ENCODE measurements at places on chromosomes 12 and 14.
A peak's percentile ranks its signal among the peaks of the same experiment; 100 is the strongest.

GRCh38 chr14:76314521-76315034, 61.4 kb upstream of the ESRRB start:
- DNase-seq, result no peak

DNA sequence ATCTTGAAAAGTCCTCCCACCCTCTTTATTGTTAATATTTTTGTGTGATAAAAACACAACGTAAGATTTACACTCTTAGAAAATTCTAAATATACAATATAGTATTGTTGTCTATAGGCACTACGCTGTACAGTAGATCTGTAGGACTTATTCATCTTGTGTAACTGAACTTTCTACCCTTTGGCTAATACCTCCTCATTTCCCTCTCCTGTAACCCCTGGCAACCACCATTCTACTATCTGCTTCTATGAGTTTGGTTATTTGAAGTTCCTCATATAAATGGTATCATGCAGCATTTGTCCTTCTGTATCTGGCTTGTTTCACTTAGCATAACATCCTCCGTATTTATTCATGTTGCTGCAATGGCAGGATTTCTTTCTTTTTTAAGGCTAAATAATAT, 5.2 kb upstream of the CLEC9A start:
- DNase-seq, result no peak

DNA sequence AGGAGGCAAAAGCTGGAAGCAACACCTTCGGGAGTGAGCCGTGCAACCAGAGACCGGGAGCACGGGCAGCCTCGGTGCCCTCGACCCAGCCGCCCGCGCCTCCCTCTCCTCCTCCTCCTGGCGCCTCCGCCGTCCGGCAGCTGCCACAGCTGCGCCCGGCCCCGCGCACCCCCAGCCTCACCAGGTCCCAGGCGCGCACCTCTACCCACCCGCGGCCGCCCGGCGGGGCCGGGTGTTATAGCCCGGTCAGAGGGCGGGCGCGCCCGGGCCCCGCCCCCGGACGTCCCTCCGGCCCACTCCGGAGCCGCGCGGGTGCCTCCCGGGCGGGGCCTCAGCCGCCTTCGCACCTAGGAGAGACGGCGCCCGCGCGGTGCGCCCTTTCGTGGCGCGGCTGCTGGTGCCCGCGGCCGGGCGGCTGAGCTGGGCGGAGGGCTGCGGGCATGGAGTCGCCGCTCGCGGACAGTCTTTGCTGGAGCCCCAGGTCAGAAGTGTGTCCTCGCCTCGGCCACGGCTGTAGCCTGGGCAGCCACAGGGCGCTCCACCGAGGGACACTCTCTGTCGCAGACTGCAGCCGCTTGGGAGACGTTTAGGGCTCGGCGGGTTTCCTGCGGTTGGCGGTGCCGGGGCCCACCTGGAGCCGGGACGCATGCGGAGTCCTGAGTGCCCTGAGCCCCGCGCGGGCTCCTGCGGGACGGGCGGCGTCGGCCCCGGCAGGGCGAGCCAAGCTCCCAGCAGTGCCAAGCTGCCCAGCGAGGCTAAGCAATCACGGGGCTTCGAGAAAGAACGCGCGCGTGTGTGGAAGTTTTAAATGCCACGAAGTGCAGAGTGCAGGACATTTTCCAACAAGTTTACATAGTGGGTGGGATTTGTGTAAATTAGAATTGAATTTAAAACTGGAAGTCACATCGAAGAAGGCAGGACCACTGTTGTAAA, at the start of gene CPM:
Gene CPM, minus strand, starts transcription at position 211 of the 933 bp plus-strand sequence. CDS start 334 bp downstream, outside the sequence.
- DNase-seq, result no peak

DNA sequence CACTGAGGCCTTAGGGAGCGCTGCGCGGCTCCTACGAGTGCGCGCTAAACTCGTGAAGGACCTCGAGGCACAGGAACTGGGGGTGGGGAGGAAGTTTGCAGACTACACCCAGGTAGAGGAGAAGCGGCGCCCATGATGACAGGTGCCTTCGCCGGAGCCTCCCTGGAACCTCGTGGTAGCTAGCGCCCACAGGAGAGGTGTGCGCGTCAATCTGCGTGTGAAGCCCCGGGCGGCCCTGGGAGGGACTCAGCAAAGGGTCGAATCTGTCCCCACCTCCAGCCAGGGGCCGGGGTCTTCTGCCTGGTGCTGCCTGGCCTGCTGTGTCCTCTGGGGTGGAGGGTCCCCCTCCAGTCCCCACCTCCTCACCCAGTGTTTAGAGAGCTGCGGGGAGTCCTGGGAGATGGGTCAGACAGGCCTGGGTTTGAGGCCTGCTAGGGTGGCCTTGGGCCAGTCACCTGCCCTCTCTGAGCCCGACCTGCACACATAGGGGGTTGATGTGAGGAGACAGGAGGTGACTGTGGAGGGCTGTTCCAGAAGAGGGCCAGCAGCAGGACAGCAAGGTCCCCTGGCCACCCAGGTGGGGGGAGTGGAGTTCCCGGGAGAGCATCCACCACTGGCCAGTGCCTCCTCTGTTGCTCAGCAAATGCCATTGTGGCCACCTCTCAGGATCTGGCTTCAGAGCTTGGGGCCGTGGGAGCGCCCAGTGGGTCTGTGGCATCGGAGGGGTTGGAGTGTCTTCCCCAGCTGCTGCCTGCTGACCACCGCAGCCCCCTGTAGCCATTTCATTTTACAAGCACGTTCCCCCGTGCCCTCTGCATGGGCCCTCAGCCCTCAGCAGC, 20.2 kb upstream of the KIF26A start:
- DNase-seq, result no peak

DNA sequence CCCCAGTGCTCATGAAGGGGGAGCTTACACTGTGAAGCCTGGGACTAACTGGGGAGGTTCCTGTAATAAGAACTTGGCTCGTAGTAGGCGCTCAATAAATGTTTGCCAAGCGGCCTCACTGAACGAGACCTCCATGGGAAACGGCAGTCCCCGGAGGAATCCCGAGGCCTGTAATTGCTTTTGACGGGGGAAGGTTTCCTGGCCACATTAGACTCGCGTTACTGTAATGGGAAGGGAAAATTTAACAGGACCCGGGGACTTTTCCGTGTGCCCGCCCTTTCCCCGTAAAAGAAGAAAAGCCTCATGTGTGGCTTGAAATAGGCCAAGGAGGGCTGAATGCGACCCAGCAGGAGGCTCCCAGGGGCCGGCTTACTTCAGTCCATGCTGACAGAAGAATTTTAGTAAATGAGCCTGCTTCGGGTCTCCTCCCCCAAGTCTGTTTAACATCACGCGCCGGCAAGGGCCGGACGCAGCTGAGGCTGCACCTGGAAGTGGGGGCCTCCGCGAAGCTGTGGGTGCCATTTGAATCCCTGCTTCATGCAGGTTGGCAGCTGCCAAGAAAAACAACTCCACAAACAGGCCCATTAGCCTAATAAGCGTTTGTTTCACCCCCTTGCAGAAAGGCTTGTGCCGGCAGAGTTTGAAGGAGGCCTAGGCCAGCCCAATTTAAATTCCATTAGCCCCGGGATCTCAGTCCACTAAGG, 39.8 kb upstream of the PWP1 start:
- peak; percentile 84 for DNase-seq

GRCh38 chr14:67524634-67524963, 8.5 kb upstream of the PLEKHH1 start:
- DNase-seq, result no peak

DNA sequence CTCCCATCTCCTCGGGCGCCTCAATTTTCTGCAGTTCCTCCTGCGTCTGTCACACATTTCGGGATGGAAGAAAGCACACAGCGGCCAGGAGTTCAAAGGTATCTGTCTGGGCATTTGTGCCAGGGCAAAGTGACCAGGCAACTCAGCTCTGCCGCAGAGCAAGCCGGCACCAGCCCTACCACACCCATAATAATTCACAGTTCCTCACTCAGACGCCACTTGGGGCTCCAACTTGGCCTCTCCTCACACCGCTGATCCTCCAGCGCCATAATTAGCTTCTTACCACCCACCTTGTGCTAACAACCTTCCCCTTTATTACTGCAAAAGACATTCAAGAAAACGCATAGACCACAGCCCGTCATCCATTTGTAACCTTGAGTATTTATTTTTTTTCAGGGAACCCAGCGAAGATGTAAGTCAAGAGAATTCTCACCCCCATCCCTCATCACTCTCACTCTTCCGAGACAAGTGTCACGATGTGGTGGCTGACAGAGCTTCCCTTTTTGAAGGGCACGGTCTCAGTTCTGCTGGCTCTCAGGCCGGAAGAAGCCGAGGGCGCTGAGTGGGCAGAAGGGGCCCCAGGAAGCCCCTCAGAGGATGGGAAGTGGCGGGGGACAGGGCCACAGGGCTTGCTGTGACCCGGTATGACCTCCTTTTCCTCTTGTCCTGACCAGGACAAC, 25.2 kb upstream of the NCOR2 start:
- no peak for DNase-seq
